NCI-H446 treated with DMSO at 0.1 percent for 48 hours (cell line): ENCODE measurements at places on chromosomes 11 and 22.

DNA sequence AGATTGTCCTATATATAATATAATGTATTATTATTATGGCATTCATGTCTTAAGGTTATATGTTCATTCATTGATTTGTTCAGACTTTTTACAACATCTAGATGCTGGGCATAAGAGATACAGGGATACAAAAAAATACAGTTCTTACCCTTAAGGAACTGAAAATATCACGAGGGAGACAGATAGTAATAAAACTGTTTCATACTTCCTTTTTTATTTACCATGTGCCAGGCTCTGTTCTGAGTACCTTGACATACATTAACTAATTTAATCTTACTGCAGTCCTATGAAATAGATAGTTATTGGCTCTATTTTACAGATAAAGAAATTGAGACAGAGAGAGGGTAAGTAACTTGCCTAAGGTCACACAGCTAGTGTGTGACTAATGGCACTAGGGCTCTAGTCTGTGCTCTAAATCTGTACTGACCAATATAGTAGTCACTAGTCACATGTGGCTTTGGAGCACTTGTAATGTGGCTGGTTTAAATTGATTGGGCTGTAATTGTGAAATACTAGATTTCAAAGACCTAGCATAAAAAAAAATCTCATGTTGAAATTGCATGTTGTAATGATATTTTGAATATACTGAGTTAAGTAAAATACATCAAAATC lies 21.3 kb downstream of the TRIM44 start:
- DNase-seq = no peak

- no peak for DNase-seq
These were observed 8.2 kb downstream of the PATL1 start for GRCh38 chr11:59660621-59661020.

DNA sequence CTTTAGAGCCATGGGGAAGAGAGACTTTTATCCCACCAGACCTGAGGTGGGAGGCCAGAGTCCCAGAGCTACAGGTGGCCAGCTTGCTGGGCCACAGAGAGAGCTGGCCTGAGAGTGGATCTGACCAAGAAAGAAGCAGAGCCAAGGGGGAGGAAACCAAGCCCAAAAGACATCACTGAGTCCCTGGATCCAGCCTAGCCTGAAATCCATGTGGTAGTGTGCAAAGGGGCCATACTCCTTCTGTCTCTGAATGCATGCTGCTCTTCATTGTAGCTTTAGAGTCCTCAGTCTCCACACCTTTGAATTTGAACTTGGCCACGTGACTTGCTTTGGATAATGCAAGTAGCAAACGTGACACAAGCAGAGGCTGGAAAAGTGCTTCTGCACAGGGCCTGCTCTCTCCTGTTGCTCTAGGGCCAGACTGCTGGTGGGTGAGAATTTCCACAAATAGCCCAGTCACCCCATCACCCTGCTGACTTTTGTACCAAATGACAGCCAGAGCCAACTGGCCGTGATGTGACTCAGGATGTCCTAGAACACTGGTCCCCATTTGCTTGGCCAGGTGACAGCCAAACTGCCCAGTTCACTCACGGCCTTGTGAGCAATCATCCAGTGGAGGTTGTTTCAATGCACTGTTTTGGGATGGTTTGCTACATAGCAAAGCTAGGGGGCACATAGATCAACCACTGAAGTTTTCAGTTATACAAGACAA lies 93.6 kb downstream of the DHCR7 start:
- no peak for DNase-seq

- no peak for DNase-seq
These were observed 39.6 kb upstream of the WEE1 start for GRCh38 chr11:9533736-9534473.

DNA sequence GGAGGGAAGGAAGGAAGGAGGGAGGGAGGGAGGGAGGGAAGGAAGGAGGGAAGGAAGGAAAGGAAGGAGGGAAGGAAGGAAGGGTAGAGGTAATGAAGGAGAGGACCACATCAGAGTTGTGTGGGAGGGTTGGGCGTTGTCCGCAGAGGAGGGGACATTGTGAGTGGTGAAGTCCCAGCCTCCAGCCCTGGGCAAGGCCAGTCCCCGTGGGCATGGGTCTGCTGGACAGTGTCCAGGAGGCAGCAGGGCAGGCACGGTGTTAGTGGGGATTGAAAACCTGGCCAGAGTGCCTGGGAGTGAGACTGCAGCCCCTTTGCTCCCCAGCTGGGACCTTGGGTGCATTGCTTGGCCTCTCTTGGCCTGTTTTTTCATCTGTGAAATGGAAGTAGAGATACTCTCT lies 1462.3 kb downstream of the BRD1 start:
- no peak for DNase-seq

- no peak for DNase-seq
These were observed 125.5 kb upstream of the MTMR2 start for GRCh38 chr11:96049426-96049825.

DNA sequence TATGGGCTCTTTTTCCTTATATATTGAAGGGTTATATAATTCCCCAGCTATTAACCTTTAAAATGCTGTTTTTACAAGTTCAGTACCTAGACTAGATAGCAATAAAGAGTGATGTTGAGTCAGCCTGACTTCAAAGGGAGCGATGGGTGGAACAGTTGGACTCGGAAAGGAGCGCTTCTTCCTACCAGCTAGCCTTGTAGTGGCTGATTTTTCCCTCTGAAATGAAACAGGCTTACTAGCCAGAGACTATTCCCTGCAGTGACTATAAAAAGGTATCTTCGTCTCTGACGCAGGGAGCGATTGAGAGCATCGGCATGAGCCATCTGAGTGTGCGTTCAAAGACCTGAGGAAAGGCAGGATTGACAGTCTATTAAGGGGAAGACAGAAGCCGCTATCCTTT lies 66.0 kb upstream of the GRAMD1B start:
- DNase-seq = no peak

DNA sequence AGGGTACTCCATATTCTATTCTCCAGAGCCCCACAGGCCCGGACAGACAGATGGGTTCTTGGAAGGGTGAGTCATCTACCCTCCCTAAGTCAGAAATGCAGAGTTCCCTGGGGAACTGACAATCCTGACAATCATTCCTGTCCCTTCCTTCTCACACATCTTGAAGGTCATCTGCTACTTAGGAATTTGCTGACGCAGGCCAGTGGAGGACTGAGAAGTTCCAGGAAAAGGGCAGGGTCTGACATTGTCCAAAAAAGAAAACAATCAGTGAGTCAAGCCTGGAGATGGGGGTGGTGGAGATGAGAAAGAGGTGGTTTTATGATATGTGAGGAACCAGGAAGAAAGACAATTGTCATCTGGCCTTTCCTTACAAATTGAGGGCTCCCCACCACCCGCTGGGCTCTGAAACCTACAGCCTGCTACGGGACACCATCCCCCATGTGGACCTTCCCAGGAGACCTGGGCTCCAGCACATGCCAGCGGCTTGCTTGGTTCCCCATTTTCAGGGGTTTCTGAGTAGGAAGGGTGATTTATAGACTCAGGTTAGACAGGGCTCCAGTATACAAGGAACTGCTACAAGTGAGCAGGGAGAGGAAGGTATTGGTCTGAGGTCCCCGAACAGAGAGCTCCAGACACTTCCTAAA lies 12.9 kb downstream of the CD59 start:
- peak; percentile 23 for DNase-seq

DNA sequence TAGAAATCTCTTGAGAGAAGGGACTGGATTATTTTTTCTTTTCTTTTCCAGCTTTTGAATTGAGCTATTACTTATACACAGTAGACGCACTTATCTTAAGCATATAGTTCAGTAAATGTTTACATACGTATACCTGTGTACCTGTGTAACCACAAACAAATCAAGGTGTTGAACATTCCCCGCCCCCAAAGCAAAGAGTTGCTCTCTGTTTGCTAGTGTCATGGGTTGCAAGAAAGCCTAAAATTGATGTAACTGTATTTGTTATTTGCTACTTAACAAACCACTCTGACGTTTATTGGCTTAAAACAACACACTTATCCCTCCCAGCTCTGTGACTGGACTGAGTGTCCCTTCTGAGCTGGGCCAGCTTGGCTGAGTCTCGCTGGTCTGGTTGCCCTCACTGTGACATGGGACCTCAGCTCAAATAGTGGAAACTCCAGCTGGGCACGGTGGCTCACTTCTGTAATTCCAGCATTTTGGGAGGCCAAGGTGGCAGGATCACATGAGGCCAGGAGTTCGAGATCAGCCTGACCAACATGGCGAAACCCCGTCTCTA lies 25.4 kb upstream of the CABP2 start:
- DNase-seq = no peak

GRCh38 chr11:88213406-88213805 lies 38.2 kb upstream of the RAB38 start:
- DNase-seq = no peak

DNA sequence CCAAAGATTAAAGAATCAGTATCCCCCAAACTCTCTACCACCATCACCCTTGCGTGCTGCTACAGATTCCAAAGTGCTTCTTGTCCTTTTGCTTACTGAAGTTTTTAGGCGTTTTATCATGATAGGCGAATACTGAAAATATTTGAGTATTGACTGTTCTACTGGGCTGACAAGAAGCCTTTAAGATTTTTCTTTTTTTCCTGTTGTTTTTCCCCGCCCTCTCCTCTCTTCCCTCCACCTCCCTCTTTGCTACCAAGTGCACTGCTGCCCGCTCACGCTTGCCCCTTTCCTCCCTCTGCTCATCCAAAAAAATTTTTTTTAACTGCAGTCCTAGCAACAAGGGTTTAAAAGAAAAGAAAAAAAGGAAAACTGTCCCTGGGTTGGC lies 679 bp downstream of the SPCS2 start:
- DNase-seq = no peak

GRCh38 chr11:46105926-46106325 lies 15.3 kb downstream of the PHF21A start:
- no peak for DNase-seq

DNA sequence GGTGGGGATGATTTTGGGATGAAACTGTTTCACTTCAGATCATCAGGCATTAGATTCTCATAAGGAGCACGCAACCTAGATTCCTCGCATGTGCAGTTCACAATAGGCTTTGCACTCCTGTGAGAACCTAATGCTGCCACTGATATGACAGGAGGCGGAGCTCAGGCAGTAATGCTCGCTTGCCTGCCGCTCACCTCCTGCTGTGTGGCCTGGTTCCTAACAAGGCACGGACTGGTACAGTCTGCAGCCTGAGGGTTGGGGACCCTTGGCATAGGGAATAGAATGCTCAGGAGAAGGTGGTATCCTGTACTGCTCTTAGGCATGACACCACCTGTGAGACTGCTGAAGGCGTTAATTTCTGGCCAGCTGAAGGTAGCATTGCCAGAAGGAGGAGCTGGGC lies 47.0 kb downstream of the STIM1 start:
- no peak for DNase-seq

DNA sequence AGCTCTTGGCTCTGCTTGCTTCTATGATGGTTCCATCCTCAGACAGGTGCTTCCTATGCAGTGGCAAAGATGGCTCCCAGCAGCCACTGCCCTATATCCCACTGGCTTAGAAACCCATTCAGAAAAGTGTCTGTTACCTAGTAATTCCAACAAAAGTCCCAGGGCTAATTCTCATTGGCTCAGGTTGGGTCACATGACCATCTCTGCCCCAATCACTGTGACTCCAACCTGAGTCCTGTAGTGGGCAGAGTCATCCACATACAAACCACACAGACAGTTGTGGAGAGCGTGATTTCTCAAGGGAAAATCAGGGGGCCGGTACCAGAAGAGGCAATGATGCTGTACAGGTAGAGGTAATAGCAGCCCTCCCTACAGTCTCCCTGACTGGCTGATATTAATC lies 67.5 kb downstream of the LHFPL7 start:
- no peak for DNase-seq

DNA sequence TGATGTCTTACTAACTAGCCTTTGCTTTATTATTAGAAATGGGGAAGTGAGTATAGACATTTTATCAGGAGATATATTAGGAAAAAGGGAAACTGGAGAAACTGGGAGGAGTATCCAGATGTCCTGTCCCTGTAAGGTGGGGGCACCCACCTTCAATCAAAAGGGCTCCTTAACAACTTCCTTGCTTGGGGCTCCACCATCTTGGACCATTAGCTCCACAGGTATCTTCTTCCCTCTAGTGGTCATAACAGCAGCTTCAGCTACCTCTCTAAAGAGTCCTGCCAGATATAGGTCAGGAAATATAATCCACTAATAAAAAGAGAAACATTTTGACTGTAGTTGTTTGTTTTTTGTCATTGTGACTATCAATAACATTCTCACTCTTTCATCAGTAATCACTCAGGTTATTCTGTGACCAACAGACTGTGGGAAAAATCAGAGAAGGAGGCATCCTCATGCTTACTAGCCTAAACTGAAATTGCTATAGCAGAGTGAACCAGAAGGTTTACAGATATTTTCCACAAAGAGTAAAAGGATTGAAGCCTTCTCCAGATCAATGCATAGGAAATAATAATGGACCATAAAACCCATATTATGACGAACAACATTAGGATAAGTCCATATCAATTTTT lies 10.4 kb downstream of the OR51B4 start:
- DNase-seq = no peak

GRCh38 chr22:27089264-27089663 lies 431.9 kb downstream of the MIAT start:
- peak; percentile 84 for DNase-seq

- DNase-seq = no peak
These were observed at the start of gene ANO3 for GRCh38 chr11:26331911-26332571. TSS of gene ANO3 (plus strand) at chr11:26332130. CDS start at chr11:26332276, 146 bp downstream.

GRCh38 chr22:39254122-39254521 lies 9.3 kb upstream of the PDGFB start:
- DNase-seq = no peak

- no peak for DNase-seq
These were observed 57.4 kb upstream of the IGLL5 start for GRCh38 chr22:22830193-22830592.

- DNase-seq = no peak
These were observed 570.7 kb downstream of the JRKL start for GRCh38 chr11:96960476-96960875.

GRCh38 chr11:104637662-104638170 lies 260.5 kb downstream of the CASP12 start:
- DNase-seq = no peak

- no peak for DNase-seq
These were observed 7.5 kb upstream of the PPFIA1 start for GRCh38 chr11:70262951-70263350.

GRCh38 chr22:33180356-33180755 lies 122.2 kb upstream of the SYN3 start:
- no peak for DNase-seq

DNA sequence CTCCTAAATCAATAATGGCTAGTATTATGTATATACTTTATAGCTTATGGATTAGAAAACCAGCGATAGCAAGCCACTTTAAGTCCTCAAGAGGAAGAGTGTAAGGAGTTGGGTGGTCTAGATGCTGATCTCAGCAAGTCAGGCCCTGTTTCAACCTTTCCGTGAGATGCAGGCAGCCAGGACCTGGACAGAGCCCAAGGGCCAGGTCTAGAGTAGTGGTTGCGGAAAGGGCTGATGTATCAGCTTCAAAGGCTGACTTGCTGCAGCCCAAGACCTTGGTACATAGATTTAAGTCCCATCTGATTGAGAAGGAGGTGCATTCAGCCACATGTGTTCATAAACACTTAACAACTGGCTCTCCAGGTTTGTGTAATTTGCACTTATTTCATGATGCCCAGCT lies 33.4 kb downstream of the FLI1 start:
- no peak for DNase-seq

- no peak for DNase-seq
These were observed 31.9 kb upstream of the MUC5AC start for GRCh38 chr11:1125803-1126202.
